ENCODE measurements at places on chromosomes 12 and 14.

DNA sequence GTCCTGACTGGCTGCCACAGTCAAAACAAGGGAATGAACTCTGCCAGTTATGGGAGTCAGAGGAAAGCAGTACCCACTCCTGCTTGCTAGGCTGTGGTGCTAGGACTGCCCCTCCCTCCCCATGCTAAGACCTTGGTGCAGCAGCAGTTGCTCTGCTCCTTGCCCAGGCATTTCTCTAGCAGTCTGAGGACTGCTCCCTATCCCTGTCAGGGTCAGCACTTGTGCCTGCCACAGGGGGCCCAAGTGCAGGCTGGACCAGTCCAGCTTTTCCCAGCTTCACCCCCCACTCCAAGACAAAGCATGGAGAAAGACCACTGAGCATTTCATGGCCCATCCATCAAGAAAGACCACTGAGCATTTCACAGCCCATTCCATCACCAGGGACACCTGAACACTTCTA is 305.8 kb upstream of the CLEC14A start:
- no peak for DNase-seq

- DNase-seq, result no peak
These were observed 72.9 kb downstream of the BLTP3B start for GRCh38 chr12:100069795-100070194.

DNA sequence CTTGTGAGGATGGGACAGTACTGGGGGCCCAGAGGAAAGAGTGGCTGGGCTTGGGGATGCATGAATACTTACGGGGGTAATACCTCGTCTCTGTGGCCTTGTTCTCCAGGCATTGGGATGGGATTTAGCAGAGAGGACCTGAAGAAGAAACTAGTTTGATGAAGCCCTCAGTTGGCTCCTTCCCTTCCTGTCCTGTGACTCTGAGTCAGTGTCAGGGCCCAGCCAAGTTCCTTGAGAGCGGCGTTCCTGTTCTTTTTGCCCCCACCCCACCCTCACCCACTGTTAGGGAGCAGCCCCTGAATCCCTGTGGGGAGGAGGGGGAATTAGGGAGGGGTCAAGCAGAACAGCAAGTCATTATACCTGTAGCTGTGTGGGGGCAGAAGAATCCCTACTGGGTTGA is 5.2 kb upstream of the LRP1-AS start:
- DNase-seq, result no peak

DNA sequence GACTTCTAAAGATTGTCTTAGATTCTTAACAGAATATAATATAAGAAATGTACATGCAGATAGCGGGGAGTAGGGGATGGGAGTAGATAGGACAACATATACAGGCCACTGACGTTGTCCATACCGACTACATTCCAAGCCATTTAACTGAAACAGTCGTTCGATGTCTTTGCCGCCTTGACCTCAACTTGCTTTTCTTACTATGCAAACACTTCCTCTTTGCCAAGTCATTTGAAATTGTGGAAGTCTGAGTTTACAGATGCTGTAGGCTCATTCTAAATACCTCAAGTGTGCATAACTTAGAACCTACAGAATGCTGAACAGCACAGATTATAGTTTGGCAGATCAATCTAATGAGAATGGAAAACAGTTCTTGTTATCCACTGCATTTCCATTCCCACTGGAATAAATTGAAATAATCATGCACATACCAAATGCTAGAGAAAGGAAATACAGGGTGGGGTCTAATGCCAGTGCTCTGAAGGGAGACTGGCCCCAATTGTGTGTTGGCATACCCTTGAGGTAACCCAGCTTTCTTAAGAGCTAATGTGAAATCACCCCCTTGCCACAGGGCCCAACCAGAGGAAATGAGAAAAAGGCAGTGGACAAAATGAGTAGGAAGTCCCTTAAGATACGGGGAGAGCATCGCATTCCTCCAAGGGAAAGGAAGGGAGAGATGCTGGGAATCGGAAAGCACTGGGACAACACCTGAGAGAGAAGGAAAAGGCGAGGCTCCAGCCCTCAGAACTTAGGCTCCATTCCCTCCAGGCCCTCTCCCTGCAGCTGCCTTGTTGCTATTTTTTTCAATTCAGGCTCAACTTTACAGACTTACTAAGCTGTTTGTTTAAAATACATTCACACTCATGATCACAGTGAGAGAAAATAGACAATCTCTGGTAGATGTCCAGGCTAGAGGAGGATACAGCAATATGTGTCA is 380.9 kb upstream of the TMTC1 start:
- peak; percentile 32 for DNase-seq

DNA sequence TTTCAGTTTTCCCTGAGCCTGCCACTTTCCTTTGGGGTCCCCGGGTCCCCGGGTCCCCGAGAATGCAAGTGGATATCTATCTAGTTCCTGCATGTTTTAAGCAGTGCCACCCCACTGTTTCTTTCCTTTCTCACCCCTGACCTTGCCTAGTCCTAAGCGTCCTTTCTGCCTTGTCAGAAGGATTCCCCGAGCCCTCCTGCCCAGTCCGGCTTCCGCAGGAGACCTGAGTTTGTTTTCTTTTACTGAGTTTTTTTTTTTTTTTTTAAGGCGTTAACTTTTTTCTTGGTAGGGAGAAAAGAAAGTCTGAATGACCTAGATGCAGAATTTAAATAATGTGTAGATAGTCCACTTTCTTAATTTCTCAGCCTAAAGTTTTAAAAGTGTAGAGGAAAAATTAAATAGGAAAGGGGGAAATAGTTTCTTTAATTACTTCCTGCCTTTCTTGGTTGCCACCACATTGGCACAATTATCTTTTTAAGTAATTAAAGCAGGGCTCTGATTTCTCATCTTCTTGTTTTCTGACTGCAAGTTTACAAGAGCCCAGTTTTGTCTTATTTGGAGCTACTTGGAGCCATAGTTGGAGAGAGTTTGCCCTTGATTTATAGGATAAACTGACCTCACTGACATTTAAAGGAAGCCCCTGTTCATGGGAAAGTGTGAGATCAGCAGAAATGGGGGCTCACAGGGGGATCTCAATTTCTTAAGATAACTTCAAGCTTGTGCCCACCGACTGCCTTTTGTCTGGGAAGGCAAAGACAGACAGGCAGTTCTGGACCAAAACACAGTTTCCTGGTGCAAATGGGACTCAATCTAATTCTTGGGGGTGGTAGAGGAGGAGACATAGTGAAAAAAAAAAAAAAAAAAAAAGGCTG is 2.9 kb downstream of the PAX9 start:
- no peak for DNase-seq

- DNase-seq, result no peak
These were observed 1.8 kb downstream of the A2M start for GRCh38 chr12:9113987-9114309.

DNA sequence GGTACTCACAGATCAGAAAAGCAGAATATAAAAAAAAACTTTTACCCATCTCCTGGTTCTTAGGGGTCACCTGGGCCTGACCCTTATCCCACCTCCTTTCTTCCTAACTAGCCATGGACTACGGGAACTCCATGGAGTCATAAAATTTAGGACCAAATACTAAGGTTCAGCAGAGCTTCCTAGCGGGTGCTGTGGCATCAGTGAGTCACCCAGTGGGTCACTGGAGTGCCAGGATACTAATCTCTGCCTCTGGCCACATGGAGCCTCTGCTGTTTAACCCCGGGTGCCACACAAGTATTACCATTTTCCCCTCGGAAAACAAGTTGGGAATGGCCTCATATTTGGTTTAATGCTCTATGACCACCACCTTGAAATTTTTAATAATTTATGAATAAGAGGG is 6.9 kb downstream of the ZBTB39 start:
- no peak for DNase-seq

DNA sequence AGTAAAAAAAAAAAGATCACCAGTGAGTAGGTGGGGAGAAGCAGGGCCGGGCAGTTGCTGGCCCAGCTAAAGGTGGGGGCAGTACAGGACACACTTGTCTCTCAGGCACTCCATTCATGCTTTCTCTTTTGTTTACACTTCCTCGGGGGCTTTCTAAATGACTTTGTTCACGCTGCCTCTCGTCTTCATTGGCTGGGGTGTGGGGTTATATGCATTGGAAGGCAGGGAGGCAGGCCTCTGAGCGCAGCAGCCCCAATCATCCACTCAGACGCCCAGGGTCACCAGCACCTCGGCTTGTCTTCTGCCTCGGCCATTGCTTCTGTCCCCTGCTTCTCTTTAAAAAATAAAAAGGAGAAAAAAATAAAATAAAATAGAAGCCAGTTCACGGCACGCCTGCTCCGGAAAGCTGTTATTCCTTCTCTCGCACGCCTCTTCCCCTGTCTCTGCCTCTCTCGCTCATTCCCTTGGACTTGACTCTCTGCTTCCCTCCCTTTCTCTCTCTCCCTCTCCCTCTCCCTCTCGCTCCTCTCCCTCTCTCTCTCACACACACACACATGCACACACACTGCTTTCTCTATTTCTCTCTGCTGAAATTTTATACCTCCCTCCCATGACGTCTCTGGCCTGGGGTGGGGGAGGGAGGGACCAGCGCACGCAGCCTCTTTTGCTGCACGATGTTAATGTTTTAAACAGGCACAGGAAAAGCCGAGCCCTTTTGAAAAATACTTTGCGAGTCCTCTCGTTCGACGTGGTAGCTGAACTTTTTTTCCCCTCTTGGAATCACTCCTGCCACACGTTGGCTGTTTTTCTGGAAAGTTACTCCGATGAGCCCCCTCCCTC is at the start of gene TGFB3:
Gene TGFB3 (minus strand): TSS at position 570 of the 840 bp plus-strand sequence. CDS start 1,102 bp downstream, outside the sequence.
- DNase-seq, result peak; percentile 76

DNA sequence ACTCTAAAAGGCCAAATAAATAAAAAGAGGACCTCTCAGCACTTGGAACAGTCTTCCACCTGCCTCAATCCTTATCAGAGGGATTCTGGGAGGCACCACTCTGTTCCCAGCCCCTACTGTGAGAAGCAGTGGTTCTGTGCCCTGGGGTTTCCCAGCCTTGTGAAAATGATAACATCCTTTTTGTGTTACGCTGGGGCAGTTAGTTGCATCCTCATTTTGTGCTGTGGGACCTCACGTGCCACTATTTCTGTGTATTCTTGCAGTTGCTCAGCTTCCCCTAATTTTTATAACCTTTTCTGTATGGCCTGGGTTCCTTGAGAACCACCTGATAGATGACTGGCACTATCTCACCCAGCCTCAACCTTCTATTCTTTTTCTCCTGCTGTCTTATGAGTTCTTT is 10.8 kb upstream of the CMA1 start:
- DNase-seq, result no peak

DNA sequence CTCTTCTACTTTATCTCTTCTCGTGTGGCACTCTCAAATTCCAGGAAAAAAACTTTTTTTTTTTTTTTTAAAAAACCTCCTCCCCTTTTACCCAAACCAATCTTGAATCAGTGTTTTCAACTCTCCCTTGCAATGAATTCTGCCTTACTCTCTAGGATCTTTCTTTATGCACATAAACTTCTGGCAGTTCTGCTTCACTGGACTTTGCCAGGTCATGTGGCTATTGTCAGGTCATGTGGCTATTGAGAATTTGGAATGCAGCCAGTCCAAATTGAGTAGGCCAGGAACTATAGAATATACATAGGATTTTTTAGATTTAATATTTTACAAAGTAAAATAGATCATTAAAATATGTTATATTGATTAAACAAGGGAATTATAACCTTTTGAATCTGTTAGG is 218.2 kb downstream of the TMTC3 start:
- DNase-seq, result peak; percentile 65

GRCh38 chr14:99187858-99188257 is 84.1 kb downstream of the BCL11B start:
- no peak for DNase-seq

Data from OCI-M1 (cell line).